Liver (tissue), 10 donors: ENCODE measurements at places on chromosomes 5 and 9.

GRCh38 chr9:70600506-70600905 lies 186.0 kb upstream of the KLF9 start:
- DNase-seq, result no peak

- DNase-seq, result no peak
These were observed 72.6 kb downstream of the SMARCA2 start for GRCh38 chr9:2087500-2088313.

- DNase-seq, result no peak
These were observed 2.7 kb downstream of the ANKRD33B start for GRCh38 chr5:10566543-10567068.

DNA sequence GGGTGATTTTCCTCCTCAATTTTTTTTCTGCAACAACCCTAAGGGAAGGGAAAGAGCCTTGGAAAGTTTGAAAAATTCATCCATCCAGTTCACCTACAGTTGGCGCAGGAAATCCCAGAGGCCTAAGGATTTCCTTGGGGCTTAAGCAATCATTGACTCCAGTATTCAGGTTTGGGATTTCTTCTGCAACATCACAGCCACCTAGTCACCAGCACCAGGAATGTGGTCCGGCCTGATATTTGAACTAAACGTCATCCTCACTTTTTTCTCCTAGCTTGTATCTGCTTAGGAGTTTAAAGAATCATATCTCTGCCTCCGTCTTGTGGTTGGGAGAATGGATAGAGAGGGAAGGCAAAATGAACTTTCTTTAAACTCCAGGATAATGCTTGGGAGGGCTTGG lies 20.2 kb upstream of the TLE4 start:
- no peak for DNase-seq

DNA sequence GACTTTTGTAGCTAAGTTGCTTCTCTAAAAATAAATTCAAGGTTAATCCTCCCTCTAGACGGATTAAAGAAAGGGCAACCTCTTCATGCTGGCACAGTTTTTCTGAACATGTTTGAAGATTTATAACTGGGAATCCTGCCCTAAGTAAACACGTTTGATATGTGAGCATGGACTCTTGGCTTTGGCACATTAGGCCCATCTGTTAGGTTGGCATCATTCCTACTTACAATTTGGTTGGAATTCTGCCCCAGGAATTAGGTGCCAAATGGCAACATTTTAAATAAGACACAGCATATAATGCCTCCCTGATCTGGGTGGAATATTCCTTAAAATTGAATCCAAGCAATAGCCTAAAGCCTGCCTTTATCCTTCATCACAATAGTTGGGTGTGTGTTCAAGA lies 372.3 kb upstream of the CDH18 start:
- no peak for DNase-seq

DNA sequence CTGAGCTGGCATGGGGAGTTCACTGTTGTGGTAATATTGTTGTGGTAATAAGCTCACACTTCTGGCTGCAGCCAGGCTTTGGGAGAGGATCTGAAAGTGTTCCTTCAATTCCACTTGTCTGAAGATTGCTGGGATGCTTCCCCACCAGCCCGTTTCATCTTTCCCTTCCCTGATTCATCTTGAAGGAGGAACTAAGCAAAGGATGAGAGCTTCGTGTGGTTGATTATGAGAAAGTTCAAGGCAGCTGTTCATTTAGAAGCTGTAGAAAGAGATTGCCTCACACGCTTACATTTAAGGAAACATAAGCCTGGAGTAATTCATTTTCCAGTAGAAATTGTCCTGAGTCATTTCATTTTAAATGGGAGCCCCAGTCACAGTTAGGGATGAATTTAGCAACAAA lies 122.4 kb upstream of the GAS1 start:
- no peak for DNase-seq

DNA sequence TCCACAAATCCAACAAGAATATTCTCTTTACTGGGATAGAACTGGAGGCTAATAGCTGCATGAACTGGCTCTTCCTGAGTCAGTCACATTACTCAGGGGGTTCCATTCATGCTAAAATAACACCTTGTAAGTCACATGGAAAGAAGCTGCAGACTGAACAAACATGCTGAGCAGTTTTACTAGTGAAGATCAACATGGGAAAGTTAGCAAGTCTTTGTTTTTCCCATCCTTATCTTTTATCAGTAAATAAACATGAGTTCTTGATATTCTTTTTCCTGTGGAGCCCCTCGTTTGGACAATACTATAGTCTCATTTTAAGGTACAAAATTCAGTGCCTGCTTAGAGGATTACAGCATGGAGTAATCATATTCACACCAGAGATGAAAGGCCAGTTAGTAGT lies 43.7 kb upstream of the TEK start:
- DNase-seq, result no peak

DNA sequence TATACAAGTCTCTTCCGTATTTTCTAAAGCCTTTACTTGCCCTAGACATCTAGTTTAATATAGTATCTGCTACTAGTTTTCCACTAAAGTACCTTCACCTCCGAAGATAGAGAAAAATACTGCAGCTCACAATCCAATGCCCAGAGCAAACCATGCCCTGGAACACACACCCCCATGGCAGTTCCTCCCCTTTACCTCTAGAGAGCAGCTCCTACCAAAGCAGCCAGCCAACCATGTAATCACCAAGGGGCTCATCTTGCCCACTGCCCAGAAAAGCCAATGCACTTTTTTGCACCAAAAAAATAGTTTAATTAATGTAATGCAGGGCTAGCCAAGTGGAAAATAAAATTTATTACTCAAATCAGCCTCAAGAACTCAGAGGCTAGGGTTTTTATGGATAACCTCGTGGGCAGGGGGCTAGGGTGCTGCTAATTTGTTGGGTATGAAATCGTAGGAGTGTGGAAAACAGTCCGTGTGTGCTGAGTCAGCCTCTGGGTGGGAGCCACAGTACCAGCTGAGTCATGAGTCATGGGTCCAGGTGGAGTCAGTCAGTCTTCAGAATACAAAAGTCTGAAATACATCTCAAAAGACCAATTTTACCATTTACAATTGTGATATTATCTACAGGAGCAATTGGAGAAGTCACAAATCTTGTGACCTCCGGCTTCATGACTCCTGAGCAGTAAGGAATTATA lies 120.1 kb upstream of the ACO1 start:
- no peak for DNase-seq

- no peak for DNase-seq
These were observed 215.3 kb upstream of the S1PR3 start for GRCh38 chr9:88775966-88776365.

- no peak for DNase-seq
These were observed 115.1 kb upstream of the MVB12B start for GRCh38 chr9:126211441-126212074.

DNA sequence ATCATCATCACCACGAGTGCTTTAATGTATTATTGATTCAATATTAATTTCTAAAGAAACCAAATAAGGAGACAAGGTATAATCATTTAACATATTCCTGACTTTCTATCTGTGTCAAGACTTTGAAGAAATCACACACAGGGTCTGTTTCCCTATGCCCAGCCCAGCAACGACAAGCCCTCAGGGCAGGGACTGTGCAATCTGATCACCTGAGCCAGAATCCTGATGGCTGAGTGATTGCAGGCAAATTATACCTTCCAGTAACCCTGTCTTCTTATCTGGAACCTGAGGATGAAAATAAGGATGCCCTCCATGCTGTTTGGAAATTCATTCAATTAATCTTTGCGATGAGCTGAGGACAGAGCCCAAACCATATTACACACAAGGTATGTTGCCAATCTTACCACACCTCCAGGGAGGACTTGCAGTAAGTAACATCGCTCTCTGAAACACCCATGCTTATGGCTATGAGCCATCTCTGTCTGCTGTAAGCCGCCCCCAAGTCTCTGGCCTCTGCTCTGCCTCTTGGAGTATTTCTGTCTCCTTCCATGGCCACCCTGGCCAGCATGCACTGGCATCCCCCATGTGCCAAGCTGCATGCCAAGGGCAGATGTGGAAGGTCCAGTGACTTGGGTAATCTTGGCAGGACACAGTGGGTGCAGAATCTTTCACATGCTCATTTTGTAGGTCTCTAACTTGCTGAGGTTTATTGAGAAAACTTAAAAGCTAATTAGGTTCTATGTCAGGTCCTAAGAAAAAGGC lies 10.6 kb downstream of the TAS2R1 start:
- DNase-seq, result no peak

GRCh38 chr5:180287404-180287803 lies 4.5 kb downstream of the MAPK9 start:
- no peak for DNase-seq

DNA sequence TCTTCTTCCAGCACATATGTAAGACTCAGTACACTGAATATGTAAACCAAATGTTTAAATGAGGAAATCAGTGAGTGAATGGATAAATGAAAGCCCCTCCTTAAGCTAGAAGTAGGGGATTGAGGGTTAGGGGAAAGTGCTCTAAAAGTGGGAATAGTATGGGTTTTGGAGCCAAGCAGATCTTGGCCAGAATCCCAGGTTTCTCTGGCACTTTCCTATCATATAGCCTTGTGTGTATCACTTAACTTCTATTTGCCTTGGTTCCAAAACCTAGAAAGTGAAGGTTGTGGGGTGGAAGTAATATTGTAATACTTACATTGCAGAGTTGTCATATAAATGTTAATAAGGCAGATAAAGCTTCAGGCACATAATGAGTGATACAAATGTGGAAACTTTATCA lies 45.0 kb upstream of the SV2C start:
- DNase-seq, result no peak

- DNase-seq, result no peak
These were observed 12.1 kb upstream of the DMAC1 start for GRCh38 chr9:7811677-7812076.

- DNase-seq, result no peak
These were observed 90.1 kb downstream of the GOLPH3 start for GRCh38 chr5:32083981-32084430.

DNA sequence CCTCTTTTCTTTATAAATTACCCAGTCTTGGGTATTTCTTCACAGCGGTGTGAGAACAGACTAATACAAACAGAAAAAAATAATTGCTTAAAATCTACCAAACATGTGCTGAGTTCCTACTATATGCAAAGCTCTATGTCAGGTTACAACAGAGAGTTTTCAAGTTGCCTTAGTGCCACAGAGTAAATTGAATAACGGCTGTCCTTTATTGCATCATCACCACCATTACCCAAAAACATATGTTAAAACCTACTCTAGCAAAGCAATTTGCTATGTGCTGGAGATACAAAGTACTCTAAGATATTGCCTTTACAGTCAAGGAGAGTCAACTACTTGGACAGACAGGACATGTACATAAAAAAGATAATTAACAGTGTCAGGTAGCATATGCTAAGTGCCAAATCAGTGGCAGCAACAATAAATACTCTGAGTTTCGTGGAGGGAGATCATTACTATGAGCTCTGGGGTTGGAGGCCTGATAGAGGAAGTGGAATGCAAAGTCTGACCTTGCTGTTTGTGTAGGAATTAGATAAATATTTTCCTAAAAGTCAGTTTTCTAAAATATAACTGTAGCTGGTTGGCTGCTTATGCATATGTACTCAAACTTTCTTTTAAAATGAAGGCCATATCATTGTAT lies 1058.7 kb upstream of the WWC1 start:
- DNase-seq, result no peak

- no peak for DNase-seq
These were observed 31.7 kb downstream of the MAPKAP1 start for GRCh38 chr9:125674981-125675973.

- DNase-seq, result no peak
These were observed 221.9 kb downstream of the GABRG2 start for GRCh38 chr5:162289489-162289888.

- no peak for DNase-seq
These were observed 170.1 kb downstream of the SPOCK1 start for GRCh38 chr5:137328991-137329390.

GRCh38 chr5:143542798-143543144 lies 139.3 kb upstream of the NR3C1 start:
- DNase-seq, result no peak

- no peak for DNase-seq
These were observed 215.8 kb downstream of the HSPA4 start for GRCh38 chr5:133267601-133268000.

- DNase-seq, result no peak
These were observed 105.8 kb downstream of the GABBR2 start for GRCh38 chr9:98602839-98603500.

DNA sequence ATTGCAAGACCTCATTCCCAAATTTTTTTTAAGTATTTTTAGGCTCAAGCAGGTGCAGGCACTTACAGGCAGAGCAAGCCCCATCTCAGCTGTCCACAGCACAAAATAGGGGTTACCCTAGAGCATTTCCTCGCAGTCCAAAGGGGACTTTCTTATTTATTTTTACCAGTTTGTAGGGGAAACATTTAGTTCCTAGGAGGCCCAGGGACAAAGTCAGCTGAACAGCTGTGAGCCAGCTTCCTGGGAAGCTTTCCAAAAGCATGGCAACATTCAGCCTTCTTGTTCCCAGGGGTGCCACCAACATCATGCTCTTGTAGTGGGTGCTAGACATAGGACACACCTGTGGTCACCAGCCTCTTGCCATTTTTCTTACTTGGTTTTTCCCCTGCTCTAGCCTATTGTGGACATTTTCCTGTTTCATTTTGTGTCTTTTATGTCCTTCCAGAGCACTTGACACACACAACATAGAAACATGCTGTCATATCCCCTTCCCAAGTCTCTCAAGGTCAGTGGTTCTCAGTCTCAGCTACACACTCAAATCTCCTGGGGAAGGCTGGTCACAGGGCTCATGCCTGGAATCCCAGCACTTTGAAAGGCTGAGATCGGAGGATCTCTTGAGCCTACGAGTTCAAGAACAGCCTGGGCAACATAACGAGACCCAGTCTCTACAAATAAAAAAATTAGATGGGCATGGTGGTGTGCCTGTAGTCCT lies 38.2 kb downstream of the HAVCR1 start:
- DNase-seq, result no peak

GRCh38 chr5:171969288-171969880 lies 37.1 kb downstream of the FBXW11 start:
- no peak for DNase-seq

- DNase-seq, result no peak
These were observed 101.1 kb downstream of the PSD2 start for GRCh38 chr5:139896718-139897117.

- no peak for DNase-seq
These were observed 164.9 kb downstream of the ESM1 start for GRCh38 chr5:54820346-54821134.

DNA sequence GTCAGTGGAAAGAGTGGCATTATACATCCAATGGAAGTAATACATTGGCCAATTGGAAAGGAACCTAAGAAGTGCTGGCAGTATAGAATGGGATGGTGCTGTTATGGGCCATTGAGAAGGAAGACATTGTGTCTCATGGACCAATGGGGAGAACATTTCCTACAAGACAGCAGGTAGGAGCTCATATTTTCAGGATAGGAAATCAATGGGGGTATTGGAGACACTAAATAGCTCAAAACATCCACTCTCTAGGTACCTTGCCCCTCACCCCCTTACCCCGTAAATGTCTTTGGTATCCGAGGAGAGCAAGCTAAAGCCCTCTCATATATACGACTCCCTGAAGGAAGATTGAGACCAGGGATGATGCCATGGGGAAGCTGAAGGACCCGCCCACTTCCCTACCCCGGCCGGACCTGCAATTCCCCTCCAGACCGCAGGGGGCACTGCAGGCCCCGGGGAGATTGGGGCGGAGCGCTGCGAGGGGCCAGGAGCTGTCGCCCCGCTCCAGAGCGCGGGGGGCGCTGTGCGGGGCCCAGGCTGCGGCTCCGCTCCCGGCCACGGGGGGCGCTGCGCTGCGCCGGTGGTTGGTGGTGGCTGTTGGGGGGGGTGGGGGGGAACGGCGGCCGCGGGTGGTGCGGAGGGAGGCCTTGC lies at the start of gene KDM3B:
KDM3B (plus strand) TSS at position 615 of the 651 bp plus-strand sequence. CDS start 111 bp downstream, outside the sequence.
- peak; percentile 98 for DNase-seq

- no peak for DNase-seq
These were observed 75.1 kb downstream of the HSD17B4 start for GRCh38 chr5:119527351-119527750.
